ENCODE measurements at places on chromosomes 2 and 18.

DNA sequence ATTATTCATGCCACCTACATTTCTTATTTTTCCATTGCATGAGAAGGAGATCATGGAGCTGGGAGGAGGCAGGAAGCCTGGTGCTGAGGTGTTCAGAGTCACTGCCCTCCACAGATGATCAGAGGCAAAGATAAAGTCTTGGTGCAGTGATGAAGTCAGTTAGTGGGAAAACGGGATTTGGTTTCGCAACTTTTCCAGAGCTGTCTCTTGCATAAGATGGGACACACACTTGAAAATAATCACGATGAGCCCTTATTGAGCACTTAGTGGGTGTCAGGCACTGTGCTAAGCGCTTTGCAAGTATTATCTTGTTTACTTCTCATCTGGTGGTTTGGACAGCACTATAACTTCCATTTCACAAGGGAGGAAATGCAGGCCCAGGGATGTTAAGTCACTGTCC lies 222.1 kb upstream of the SMAD2 start:
- no peak for DNase-seq

DNA sequence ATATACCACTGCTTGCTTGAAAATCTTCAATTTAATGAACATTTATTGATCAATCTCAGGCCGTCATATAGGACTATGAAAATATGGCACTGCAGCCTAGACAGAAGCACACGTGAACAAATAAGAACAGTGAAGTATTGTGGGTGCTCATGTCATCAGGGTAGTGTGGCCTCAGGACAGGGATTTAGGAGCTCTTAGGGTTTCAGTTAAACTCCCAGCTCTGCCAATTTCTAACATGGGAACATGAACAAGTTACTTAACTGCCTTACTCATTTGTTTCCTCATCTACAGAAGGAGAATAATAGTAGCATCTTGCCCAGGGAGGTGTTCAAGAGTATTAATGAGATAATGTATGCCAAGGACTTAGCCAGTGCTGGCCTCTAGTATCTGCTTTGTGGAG lies 146.0 kb upstream of the MAP3K20 start:
- no peak for DNase-seq

DNA sequence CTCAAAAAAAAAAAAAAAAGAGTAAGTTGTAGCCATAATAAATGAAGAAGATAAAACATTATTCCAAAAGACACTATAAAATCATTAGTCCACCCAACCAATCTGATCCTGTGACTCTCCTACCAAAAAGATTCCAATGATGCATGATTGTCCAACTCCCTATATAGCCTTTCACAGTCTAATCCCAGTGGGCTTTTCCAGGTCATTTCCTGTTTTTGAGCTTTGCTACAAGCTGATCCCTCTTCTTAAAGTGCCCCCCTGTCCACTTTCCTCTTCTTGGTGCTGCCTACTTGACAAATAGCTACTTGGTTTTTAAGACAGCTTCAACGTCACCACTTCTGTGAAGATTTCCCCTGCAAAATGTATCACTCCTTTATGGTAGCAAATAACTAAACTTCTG lies 88.4 kb downstream of the SEMA4F start:
- no peak for DNase-seq

- DNase-seq = peak; percentile 72
Observed at GRCh38 chr18:59547581-59548182, 149.5 kb downstream of the CCBE1 start.

DNA sequence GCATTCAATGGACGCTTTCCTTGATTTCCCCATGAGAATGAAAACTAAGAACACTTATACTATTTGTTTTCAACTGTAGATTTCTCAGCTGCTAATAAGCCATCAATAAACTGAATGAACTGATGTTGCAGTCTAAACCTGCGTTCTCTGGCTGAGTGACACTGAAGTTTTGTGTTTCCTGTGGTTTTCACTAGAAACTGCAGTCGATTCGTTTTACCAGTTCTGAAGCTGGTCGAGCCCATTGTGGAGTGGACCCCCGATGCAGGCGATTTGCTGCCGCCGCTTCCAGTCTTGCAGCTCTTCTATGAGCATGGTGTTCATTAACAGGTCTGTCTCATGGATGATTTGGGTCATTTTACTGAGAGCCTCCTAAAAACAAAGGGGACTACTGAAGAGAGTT lies 50.6 kb upstream of the STAT1 start:
- DNase-seq = no peak

DNA sequence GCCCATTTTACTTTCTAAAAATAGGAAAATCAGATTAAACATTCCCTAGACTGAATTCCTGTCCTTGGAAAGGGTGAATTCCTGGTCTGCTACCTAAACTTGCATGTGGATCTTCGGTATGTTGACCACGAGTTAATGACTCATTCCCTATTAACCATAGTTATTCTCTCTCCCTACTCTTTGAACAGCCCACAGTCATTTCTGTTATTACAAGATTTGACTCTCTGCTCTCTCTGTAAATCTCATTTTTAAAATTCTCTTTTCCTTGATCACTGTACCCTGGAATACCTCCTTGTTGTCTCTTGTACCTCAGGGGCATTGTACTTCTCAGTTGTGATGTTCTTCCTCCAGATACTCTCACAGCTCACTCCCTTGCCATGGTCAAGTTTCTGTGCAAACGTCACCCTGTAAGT lies 92.0 kb upstream of the GULP1 start:
- DNase-seq = no peak

DNA sequence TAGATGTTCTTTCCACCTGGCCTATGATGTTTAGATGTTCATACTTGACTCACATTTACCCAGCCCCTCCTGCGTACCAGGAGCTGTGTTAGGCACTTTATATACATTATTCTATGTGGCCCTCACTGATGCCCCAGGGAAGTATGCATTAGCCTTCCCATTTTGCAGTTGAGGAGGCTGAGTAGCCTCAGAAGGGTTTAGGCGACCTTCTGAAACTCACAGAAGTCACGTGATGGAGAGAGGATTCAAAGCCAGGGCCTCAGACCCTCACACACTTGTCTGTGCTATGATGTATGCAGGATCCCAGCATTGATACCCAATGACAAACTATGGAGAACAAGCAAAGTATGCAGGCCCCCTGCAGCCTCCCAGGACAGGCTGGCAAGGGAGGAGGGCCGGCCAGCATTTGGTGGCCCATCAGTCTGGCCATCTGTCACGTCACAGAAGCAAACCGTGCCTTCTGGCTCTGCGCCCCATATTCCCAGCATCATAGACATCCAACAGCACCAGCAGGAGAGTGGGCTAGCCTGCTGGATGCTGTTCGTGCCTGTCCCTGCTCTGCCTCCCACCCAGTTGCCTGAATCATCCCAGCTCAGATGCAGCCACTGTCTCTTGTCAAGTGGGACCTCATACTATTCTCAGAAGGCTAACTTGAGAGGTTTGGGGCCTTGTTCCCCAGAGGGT lies 33.6 kb downstream of the EHD3 start:
- DNase-seq = no peak

DNA sequence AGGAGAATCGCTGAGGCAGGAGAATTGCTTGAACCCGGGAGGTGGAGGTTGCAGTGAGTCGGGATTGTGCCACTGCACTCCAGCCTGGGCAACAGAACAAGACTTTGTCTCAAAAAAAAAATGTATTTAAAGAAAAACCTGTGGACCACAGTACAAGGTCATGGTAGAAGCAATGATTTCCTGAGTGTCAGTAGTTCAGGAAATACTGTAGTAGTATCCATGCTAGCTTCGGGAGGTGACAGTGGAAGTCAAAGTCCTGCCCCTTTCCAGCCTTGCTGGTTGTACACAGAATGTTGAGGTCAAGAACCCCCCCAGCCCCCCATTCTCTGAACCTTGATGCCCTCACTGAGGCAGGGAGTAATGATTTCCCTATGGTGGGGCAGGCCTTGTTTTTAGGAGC lies 56.6 kb downstream of the INPP4A start:
- DNase-seq = no peak

DNA sequence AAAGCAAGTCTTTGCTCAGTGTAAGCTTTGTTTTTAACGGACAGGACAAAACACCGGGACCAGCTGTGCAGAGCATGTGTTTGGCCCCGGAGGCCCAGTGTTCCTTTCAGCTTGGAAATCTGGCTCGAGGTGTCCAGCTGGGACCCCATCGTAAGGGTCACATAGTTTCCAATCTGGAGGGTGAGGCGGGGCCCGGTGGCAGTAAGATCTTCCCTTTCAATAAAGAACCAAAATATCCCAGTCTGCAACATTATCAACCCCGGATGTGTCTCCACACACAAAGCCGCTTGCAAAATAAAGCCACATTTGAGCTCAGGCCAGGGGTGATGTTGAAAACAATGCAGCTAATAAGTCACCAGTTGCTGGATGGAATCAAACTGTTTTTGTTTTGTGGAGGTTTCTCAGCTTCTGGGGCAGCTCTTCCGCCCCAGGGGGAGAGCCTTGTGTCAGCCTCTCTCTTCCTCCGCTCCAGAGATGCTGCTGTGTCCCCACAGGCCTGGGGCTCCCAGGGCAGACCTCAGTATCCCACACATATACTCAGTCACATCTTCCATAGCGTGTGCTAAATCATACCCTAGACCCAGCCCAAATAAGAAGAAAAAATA lies 138.6 kb upstream of the GLI2 start:
- no peak for DNase-seq

- DNase-seq = peak; percentile 39
Observed at GRCh38 chr18:24075767-24076597, 61.4 kb downstream of the TTC39C start.

DNA sequence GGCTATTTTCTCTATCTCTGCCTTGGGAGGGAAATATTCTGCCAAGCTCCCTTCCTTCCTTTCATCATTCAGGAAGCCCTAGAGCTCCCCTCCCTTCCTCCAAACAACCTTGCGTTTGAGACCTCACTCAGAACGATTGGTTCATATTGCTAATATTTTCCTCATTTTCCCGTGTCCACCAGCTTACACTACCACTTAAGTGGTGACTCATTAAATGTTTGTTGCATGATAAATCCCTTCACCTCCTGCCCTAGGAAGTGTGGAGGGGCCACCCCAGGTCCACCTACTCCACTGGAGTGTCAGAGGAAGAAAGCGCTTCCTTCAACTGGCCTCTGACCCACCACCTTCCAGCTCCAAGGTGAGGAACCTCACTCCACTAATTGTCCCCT lies 2.3 kb upstream of the LPIN2 start:
- no peak for DNase-seq

GRCh38 chr2:109478906-109479493 lies 134.8 kb downstream of the SEPTIN10 start:
- no peak for DNase-seq

- no peak for DNase-seq
Observed at GRCh38 chr2:127569666-127570065, 34.2 kb downstream of the MYO7B start.

GRCh38 chr2:149657401-149658040 lies 69.9 kb upstream of the MMADHC start:
- no peak for DNase-seq

DNA sequence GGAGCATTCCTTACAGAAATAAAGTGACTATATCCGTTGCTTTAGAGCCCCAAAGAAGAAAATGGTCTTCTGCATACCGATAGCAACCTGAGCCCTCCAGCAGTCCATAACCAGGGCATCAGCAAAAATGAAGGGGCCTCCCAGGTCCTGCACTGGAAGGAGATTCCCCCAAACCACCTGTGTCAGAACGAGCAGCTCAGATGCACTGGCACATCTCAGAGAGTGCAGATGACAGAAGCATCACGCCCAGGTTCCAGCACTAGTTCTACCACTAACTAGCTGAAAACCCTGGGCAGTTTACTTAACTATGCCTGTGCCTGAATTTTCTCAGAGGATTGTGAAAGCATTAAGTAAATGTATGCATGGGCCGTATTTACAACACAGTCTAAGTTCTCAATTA lies 466.7 kb upstream of the MYT1L start:
- no peak for DNase-seq

- no peak for DNase-seq
Observed at GRCh38 chr18:13269521-13270011, 51.0 kb downstream of the LDLRAD4 start.

DNA sequence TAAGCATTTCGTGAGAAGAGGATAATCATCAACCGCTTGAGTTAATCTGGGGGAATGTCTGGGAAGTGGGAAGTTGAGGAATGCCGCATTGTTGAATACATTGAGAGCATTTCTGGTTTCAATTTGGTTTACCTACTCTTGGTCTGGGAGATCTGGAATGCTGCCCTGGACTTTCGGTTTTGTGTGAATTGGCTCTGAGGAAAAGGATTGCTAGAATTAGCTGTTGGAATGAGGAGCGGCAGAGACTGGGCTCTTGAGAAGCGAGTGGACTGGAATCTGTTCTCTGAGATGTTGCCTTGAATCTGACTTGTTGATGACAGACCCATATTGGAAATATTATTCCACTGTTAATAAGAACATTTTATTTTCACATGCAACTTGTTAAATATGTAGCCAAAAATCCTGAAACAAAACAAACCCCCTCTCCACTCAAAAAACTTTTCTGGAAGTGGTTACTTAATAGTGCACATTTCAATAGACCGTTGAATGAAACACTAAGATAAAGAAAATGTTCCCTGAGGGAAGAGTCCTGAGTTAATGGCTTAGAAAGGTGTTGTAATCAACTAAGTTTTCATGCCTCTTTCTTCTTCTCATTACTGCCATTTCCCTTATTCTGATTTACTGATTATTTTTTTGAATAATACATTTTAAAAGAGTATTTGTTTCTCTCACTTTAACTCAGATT lies 50.8 kb downstream of the PTPRM start:
- DNase-seq = no peak

GRCh38 chr18:77130229-77131099 lies 2.1 kb downstream of the MBP start:
- no peak for DNase-seq

DNA sequence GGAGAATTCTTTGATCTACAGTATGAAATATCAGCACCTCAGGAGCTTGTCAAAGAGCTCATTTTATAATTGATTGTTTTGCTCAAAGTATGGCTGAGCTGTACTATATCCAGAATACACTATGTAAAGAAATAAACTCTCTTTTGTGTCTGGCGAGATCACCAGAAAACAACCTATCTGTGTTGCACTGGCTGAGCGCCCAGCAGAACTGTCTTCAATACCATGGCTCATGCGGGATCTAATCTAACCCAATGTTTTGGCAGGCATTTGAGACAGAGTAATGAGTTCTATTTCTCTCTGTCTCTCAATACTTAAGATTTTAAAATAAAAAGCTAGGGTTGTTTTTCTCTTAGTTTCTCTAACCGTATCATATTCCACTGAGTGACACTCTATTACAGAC lies 192.4 kb downstream of the L3MBTL4 start:
- no peak for DNase-seq

GRCh38 chr2:237406371-237406895 lies 7.5 kb downstream of the COL6A3 start:
- no peak for DNase-seq

DNA sequence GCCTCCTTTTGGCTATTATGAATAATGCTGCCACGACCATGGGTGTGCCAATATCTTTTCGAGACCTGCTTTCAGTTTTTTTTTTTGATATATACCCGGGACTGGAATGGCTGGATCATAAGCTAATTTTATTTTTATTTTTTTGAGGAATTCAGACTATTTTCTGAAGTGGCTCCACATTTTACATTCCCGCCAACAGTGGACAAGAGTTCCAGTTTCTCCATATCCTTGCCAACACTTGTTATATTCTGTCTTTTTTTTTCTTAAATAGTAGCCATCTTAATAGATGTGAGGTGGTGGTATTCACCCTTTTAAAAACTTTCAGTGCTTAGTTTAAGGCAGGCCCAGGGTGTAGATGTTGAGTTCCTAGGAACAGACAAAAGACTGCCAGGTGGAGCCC lies 11.8 kb downstream of the LPIN1 start:
- DNase-seq = no peak

Data from brain pericyte (primary cell).